ENCODE measurements at places on chromosomes 12 and 14.

GRCh38 chr14:91361233-91361811 lies 56.3 kb downstream of the CCDC88C start:
- DNase-seq: no peak

DNA sequence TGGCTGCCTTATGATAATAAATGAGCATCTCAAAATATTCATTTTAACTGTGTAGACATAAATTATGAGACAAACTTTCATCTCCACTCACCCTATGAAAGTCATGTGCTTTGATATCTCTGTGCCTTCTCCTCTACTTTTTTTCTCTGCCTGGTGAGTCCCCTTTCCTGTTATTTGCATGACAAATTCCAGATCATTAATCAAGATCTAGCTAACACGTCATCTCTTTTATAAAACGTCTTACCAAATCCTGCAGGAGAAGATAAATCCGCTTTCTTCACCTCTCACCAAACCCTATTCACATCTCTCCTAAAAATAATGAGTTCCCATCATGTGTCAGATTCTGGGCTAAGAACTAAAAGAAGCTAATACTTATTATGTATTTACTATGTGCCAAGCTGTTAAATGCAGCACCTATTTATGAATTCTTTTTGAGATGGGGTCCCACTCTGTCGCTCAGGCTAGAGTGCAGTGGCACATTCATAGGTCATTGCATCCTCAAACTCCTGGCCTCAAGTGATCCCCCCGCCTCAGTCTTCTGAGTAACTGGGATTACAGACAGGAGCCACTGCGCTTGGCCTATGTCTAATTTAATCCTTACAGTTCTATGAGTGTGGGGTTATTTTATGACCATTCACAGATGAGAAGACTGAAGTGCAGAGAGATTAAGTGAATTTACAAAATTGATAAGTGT lies 26.7 kb downstream of the SPX start:
- no peak for DNase-seq

- DNase-seq: no peak
These were observed 83.6 kb downstream of the WNK1 start for GRCh38 chr12:835754-836518.

DNA sequence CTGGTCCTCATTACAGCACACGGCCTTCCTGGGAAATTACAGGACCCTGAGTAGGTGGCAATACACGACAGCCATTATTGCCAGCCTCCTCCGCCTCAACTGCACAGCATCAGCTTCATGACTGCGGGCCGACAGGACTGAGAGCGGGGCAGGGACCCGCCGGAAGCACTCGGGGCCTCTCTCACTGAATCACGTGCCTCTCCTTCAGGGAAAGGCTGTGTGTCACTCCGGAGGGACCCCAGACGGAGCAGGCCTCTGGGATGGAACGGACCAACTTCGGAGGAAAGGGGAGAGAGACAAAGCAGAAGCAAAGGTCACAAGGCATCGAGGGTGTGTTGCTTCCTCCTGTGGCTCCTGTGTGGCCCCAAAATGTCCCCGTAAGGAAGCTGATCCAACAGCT lies 90.0 kb downstream of the RNF34 start:
- DNase-seq: no peak

DNA sequence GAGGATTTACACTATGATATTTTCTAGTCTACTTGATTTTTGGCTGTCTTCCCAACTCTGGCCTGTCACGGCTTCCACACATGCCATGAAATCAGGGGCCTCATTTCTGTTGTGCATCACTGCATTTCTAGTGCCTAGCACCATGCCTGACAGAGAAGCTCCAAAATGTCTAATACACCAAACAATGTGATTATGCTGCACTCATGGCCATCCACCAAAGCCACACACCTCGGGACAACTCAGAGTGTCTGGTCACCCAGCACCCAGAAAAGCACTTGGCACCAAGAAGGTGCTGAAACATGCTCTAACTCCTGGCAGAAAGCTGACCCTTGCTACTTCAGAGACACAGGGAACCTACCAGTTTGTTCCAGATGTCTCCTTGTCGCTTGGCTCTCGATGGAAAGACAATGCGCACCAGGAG lies 11.3 kb downstream of the GCN1 start:
- DNase-seq: no peak

DNA sequence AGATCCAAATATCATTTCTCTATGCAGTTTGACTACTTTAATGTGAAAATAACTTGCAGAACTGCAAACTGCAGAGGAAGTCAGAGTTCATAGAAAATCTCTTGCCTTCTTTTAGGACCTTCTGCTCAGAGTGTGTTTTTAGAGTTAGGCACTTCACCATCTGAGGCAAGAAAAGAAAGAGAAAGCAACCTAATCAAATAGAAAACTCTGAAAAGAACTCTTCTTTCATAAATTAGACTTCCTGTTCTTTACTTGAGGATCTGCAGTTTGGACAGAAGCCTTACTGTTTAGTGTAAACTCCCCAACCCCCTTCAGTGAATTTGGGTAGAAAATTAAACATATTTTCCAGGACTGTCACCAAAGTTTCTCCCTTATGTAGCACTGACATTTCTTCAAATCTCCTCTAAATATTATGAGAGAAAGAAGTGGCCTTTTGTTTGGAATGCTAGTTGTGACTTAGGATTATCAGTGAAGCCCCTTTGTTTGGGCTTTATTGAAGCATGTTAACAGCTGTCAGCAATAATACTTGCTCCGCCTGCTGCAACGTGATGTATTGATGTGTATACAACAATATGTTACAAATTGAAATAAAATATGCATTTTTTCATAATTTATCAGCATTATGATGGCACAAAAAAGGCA lies 99.5 kb downstream of the PDZRN4 start:
- no peak for DNase-seq

DNA sequence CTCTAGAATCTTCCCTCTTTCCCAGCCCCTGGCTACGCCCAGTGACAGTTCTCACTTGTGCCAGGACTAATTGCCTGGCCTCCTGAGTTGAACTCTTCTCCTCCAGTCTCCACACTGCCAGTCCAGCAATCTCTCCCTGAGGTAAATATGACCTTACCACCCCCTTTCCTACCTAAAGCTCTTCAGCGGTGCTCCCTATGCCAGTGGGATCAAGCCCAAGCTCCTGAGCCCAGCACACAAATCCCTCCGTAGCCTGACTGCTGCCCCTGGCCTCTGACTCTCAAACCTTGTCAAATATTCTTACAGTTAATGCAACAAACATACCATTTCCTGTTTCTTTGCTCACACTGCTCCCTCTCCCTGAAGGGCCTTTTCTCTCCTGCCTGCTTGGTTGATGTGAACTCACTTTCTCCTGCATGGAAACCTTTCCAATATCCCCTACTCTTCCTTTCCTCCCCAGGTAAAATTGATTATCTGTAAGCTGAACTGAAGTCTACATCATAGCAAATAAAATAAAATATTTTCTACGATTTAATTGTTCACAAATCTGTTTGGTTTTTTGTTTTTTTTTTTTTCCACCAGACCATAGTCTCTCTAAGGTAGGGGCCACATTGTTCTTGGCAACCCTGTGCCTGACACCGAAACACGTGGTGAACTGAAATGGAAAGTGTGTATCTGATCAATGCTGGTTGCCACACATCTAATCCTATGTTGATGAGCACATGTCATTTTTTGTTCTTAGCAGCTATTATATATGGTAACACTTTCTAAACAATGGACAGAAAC lies 147.5 kb downstream of the SLC38A6 start:
- no peak for DNase-seq

DNA sequence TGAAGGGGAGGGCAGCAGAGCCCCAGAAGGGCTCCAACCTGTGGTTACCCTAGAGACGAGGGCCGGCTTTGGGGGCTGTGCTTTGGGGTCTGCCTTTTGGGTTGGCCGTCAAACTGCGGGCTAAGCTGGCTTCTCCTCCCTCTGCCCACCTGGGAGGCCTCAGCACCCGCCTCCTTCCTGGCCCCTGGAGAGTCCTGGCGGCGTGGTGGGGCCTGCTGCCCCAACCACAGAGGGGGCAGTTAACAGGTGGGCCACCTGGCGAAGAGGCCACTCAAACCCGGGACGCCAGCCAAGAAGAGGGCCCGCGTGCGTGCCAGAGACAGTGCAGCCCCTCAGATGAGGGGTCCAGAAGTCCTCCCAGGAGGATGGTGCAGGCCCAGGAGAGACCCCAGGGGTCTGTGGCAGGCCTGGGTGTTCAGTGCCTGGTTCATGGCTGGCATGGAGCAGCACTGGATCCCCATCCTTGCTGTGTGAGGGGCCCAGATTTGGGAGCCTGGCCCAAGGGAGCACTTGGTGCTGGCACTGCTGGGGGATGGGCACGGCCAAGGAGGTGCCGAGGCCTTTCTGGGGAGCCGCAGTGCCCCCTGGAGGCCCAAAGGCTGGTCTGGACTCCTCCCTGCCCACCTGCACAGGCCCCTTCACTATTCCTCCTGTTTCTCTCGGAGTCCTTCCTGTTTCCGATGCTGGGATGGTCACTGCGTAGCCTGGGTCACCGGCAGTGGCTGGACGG lies 48.8 kb downstream of the LRCOL1 start:
- DNase-seq: peak; percentile 18

GRCh38 chr14:58963873-58964597 lies 224.4 kb upstream of the DAAM1 start:
- DNase-seq: peak; percentile 23

DNA sequence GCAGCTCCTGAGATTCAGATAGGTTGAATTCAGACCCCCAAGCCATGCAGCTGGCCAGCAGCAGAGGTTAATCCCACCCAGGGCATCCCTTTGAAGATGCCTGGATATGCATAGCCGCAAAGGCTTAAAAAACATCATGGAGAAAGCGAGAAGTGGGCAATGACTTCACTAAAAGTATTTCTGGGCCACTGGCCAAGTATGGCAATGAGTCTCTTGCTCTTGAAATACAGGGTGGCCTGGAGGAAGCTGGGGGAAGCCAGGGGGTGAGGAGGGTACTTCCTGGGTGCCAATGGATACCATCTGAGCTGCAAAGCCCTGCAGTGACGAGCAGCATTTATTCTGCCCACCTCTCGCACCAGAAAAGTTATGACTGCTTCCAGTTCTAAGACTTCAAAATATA lies 539.3 kb upstream of the TBX3 start:
- peak; percentile 6 for DNase-seq

- no peak for DNase-seq
These were observed 519.7 kb upstream of the TBX3 start for GRCh38 chr12:115203701-115204100.

DNA sequence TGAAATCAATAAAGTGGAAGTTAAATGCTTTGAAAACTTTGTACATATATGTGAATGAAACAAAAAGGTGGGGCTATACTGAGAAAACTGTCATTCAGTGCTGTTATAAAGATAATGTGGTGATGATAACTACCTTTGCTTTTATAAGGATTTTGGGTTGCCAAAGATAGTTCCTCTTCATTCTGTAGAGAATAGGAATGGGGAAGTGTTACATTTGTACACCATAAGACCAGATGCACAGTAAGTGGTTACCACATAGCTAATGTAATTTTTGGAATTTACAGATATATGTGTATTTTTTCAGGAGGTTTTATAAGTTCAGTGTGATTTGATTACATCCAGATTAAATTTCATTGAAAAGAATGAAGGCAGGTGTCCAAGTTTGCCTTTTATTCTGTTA lies 18.1 kb downstream of the RAB21 start:
- no peak for DNase-seq

DNA sequence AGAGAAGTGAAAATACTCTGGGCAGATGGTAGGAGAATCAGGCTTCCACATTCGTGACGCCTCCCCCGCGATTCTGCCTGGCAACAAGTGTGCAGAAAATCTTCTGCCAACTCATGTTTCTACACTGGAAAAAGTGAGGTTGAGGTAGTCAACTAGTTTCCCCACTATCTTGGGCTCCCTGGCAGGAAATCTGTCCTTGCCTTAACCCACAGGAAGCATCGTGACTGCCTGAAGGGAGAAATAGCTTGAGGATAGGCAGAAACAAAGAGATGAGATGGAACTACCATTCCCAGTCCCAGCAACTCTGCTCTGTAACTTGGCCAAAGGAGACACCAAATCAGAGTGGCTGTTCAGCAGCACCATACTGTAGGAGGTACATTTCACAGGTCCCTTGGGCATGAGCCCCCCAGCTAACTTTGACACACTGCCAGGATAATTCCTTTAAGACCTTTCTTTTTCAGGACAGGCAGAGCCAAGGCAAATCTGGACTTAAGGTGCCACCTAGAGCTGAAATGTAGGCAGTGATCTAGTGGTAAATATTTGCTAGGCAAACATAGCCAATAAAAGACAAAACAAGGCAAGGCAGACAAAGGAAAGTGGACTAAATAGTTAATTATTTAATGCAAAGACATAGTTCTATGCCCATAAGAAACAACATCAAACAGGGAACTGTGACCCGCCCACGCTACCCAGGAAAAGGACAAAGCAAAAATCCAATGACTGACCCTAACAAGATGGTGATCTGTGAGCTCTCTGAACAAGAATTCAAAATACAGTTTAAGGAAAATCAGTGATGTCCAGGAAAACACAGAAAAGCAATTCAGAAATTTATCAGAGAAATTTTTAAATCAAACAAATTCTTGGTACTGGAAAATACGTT lies 205.1 kb downstream of the PTPRO start:
- no peak for DNase-seq

DNA sequence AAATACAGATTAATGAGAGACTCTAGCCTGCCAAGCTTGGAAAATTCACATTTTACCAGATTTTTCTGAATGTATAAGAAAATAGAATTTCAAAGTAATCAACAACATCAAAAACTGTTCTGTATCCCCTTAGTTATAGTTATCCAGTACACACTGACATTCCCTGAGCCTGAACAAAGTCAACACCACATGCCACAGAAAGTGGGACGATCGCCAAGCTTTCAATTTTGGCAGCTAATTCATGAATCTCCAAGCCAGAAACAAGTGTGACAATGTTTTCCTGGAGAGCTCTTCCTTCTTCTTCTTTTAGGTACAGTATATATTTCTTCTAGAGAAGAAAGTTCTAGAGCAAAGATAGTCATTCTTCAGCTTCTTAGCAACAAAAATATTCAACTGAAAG lies 290.2 kb downstream of the PRKD1 start:
- DNase-seq: peak; percentile 64

GRCh38 chr14:75718199-75718598 lies 57.2 kb downstream of the TTLL5 start:
- no peak for DNase-seq

GRCh38 chr12:106255952-106256351 lies 8.1 kb upstream of the CKAP4 start:
- no peak for DNase-seq

GRCh38 chr12:89252284-89252683 lies 100.0 kb downstream of the DUSP6 start:
- DNase-seq: no peak

- no peak for DNase-seq
These were observed at the start of gene GRIP1 for GRCh38 chr12:66678338-66679275. TSS of gene GRIP1 (minus strand) at chr12:66679076. CDS start at chr12:66678904, 172 bp downstream.

DNA sequence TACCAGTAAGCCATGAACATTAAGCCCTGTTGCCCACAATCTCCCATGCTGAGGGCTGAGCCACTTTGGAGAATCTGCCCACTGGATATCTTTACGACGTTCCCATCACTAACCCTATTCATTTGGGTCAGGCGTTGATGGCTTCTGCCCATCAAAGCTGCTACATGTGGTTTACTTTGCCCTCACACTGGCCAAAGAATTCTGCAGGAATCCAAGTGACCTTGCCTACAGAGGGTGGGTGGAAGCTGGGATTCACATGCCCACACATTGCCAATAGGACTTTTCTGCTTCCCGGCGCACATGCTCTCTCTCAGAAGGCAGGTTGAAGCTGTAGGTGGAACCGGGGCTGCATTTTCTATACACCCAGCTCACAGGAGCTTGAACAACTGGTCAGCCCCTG lies 28.3 kb downstream of the OAS2 start:
- no peak for DNase-seq
